Activated naive CD8-positive, alpha-beta T cell treated with anti-CD3 and anti-CD28 coated beads, Interleukin-2, amount 50 U/mL, for 16 hours (primary cell): ENCODE measurements at places on chromosomes 16 and 17.

- DNase-seq: no peak
These were observed 772.1 kb upstream of the RBFOX1 start for GRCh38 chr16:6560306-6561100.

- DNase-seq: no peak
These were observed 13.5 kb upstream of the SMIM5 start for GRCh38 chr17:75619506-75620431.

DNA sequence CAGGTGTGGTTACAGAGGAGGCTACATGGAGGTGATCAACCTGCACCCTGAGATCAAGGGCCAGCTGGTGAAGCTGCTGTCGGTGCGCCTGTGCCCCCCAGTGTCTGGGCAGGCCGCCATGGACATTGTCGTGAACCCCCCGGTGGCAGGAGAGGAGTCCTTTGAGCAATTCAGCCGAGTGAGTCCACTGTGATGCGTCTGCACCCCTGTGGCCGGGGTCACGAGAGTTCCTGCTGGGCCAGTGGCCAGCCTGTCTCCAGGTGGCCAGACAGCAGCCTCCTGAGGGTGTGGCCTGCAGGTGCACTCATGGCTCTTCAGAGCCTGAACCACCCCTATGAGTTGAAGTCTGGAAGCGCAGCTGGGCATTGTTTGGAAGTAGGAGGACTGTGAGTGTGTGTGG, 38.1 kb downstream of the GPT2 start:
- DNase-seq: no peak

DNA sequence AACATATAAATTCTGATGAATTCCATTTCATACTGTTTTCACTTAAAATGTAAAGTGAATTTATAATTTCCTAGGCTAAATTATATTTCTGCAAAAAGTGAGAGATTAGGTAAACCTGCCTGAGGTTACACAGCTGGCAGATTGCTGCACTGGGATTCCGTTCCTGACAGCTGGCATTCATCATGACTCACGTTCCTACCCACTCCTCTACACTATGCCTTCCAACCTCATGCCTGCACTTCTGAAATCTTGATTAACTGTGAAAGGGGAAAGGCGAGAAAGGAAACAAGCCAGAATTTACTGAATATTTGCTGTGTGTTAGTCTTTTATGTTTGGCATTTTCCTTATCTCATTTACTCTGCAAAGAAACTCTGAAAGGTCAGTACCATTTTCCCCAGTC, 73.3 kb upstream of the MON1B start:
- no peak for DNase-seq

DNA sequence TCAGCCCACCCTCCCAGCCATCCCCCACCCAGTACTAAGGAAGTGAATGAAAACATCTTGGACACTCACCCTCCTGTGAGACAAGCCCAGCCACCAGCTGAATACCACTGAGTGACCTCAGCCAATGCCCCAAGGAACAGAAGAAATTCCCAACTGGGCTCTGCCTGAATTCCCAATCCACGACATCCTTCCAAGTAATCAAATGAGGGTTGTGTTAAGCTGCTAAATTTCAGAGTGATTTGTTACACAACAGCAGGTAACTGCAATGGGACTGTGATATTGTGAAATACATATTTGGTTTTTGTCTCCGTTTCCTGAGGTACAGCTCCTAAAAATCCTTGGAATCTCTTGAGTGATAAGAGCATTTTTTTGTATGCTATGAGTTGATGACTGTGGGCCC, 578.7 kb upstream of the CDH11 start:
- DNase-seq: no peak

DNA sequence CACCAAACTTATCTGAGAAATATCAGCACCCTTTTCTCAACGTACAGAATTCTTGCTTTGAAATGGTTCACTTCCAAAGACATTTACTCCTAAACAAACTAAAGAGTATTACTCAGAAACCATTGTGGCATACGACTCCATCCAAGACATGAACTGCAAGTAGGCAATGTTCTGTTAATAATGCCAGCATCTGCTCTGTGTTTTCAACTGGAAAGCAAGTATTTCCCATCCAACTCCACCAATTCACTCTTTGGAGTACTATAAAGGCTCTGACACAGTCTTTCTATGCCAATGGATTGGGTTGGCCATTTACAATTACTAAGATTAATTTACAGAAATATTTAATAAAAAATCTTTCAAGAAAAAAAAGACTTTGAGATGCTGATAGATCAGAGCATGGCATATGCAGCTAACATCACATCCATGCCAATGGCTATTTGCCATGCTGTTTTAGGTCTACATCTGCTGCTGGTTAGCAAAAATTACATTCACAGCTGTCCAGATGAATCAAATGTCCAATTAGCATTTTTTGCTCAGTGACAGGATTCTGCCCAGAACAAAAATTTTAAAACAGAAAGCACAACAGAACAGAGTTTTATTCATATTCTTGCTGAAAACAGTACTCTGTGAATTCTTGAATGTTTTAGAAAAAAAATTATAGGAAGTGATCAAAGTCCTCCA, 65.9 kb upstream of the HLF start:
- no peak for DNase-seq

DNA sequence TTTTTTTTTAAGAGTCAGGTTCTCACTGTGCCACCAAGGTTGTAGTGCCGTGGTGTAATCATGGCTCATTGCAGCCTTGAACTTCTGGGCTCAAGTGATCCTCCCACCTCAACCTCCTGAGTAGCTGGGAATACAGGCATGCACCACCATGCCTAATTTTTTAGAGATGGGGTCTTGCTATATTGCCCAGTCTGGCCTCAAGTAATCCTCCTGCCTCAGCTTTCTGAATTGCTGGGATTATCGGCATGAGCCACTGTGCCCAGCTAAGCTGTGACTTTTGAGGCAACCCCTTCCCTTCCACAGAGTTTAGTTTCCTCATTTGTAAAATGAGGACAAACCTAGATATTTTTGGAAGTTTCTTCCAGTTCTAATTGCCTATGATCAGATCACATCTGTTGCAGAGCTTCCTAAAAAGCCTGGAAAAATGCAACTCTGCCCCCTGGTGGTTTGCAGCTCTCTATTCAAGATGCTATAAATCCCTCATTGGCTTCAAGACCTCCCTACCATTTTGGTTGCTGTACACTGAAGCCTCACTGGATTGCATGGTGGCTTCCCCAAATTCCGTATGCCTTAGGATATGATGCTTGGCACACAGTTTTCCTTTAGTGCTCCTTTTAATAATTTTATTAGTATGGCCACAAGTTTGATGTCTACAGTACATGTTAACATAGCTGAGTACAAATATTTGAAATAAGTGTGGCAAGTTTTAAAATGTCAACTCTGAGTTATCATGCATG, 19.3 kb downstream of the GDE1 start:
- peak; percentile 41 for DNase-seq

DNA sequence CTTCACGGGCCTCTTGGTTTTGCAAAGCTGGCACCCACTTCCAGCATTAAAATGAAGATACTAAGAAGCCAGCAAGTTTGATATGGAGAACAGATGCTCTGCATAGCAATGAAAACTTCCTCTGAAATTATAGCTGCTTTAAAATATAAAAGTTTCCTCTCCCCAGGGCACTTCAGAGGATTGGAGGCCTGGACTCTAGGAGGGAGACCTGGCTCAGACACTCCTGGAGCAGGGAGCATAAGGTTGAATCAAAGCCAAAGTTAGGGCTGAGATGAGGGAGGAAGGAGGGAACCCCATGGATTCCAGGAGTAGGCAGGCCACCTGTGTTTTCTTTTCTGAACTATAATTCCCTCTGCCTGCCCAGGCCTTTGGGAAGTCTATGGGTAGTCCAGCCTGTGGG, 176.0 kb upstream of the RPL38 start:
- no peak for DNase-seq

DNA sequence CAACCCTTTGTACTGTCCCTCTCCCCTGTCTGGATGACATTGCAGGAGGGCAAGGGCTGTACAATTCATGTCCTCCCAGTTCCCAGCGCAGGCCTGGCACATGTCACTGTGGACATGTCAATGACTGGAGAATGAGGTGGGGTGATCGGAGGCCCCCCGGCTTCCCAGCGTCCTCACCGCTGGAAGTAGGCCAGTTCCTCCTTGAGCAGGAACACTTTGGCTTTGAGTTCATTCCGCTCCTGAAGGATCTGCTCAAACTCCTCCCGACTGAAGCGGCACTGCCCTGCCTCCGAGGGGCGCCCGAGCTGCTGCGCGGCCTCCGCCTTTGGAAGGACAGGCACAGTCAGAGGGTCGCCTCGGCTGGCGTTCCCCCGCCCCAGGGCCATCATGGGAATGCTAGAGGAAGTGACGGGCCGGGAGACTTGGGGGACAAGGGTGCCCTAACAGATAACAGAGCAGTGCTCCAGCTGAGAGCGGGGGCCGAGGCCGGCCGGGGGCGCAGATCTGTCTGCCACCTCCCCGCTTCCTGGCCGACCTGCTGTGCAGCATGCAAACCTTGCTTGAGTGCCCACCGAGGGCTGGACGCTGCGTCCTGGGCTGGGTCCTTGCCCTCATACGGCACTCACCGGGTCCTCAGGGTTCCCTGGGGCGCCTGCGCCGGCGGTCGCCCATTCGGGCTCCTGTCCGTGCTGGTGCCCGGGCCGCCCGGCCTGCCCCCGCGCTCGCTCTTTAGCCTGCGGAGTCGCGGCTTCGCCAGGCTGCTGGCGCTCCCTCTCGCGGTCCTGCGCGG, 1.3 kb downstream of the RILP start:
- no peak for DNase-seq

DNA sequence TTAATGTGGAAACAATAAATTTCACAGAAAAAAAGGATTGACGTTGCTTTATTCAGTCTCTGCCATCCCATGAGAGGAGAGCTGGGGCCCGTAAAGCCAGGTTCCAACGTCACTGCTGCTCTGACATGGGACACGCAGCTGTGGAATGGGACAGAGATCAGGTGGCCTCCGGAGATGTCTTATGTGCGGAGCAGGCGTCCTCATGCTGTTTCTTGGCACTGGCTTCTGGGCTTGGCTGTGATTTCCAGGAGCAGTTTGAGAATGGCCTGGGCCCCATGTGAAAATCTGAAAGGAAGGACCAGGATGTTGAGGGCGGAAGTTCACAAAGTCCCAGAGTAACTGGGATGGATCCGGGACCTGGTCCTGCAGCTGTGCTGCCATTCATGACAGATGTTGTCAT, 32.4 kb downstream of the NDEL1 start:
- no peak for DNase-seq

- DNase-seq: no peak
These were observed 60.6 kb upstream of the CMIP start for GRCh38 chr16:81384006-81384405.

DNA sequence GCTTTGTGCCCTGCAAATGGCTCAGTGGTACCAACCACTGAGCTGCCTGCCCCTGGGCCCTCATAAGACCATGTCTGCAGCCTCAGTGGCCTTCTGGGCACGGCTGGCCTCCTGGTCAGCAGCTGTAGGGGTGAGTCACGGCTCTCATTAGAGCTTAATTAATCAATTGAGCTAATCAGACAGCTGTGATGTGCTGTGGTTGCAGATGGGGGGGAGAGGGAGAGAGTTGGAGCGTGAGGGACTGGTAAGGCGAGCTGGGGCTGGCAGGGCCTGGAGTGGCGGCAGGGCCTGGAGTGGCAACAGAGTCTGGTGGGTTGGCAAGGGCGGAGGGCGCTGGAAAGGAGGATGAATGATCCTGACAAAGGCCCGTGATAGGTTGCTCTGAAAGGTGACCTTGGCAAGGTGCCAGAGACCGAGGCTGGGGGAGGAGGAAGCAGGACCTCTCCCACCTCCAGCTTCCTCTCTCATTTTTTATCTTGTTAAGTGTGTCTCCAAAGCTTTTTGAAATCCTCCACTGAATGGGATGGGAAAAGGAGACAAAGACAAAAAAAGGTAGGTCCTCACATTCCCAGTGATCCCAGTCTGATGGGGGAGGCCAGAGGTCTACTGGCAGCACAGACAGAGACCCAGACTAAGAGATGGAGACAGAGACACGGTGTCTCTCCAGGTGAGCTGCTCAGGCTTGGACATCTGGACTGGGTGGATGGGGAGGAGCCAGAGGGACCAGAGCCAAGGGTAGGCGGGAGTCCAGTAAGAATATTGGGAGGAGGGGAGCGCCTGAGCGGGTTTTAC, 41.6 kb downstream of the DCAKD start:
- no peak for DNase-seq

GRCh38 chr16:88868974-88869672, 2.7 kb upstream of the PABPN1L start:
- no peak for DNase-seq

DNA sequence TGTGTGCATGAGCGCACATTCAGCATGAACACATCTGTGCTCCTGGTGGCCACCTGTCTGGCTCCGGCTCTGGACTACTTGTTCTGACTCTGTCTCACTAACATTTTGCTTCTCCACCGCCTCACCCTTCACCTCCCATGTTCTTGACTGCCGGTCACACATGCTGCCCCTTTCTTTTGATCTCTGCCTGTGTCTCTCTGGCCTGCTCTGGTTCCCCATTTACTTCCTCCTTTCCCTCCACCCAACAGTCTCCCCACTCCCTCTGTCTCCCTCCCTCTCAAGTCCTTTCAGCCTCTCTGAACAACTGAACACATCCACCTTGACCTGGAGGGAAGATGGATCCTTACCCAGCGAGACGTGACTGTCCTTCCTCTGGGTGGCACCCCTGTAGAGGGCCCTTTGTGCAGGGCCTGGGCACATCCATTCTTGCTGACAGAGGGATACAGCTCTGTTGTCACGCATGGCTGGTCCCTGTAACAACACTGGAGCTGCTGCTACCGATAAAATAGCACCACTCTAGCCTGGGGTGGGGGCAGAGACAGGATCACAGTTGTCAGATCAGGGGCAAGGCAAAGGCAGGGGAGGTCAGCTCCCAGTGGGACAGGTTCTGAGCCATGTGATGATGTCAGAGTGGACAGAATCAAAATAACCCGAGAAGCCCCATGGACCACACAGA, 11.0 kb downstream of the ZSCAN32 start:
- DNase-seq: no peak

DNA sequence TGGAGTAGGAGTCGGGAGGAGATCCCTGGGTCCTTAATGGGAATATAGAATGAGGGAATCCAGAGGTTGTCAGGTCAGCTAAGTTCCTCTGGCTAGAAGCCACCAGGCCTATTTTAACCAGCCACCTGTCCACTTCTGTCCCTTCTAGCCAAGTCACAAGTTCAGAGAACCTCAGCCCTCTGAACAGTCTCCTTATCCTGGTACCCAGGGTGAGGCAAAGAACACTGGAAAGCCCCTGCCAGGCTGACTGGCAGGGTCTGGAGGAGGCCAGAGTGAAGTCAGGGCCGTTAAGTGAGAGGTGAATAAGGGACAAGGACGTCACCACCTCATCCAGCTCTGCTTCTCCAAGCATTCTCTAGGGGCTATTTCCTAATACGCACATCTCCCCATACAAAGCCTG, 2.7 kb downstream of the CTDNEP1 start:
- no peak for DNase-seq

GRCh38 chr17:44324092-44324570, 492 bp downstream of the SLC25A39 start:
- no peak for DNase-seq

DNA sequence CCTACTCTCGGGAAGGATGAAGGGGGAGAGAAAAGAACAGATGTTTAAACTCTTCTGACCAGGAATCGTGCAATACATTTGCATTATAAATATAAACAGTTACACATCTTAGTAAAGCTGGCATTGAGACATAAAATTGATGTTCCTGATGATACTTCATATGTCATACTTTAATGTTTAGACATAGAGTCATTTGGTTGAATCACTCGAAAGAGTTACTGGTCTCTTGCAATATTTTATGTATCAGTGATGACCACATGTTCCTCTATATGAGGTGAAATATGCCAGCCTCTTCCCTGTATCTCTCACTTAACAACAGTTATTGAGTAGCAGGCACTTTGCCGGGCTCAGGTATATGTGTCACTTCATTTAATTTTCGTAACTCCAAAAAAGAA, 49.7 kb upstream of the PMFBP1 start:
- no peak for DNase-seq

GRCh38 chr17:63042256-63042812, 76.3 kb downstream of the TANC2 start:
- no peak for DNase-seq

GRCh38 chr16:74213372-74213771, 83.2 kb upstream of the PSMD7 start:
- no peak for DNase-seq
